ENCODE measurements at places on chromosomes 4 and X. TPM values are rescaled to one million over a fixed set of nuclear protein-coding genes. Genes with fewer than 3 reads are reported as not detected.

GRCh38 chr4:6560416-6561172, 14.4 kb upstream of the MAN2B2 start:
- no peak for DNase-seq

- DNase-seq = no peak
Measured at GRCh38 chrX:15160558-15161095, 109.3 kb downstream of the ASB9 start.

GRCh38 chrX:40852586-40852985, 117.2 kb upstream of the MED14 start:
- no peak for DNase-seq

DNA sequence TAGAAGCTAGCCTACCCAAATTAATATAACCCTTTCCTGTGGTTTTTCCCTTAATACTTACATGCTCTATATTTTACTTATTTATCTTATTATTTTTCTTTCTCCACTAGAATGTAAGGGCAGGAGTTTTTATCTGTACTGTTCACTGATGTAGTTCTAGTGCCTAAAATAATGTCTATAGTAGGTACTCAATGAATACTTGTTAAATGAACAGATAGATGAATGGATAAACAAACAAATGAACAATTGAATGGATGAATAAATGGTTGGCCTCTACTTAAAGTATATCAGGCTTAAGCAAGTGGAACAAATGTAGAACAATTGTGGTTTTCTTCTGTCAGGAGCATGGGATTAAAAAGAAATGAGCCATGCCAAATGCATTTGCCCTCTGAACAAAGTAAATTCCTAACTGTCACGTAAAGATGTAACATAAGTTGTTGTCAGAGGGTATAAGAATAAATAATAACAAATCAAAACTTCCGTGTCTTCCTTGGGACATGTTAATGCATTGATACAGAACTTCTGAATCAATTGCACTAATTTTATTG, 54.1 kb downstream of the SYTL5 start:
- no peak for DNase-seq

GRCh38 chr4:105022811-105023667, 123.6 kb upstream of the TET2 start:
- no peak for DNase-seq

Gene HPGD
- total RNA-seq = 4.8 TPM

Gene KLF3
- total RNA-seq = 47.3 TPM

Gene AVPR2
- total RNA-seq = 5.0 TPM
